ENCODE measurements at places on chromosomes 2 and 18.

DNA sequence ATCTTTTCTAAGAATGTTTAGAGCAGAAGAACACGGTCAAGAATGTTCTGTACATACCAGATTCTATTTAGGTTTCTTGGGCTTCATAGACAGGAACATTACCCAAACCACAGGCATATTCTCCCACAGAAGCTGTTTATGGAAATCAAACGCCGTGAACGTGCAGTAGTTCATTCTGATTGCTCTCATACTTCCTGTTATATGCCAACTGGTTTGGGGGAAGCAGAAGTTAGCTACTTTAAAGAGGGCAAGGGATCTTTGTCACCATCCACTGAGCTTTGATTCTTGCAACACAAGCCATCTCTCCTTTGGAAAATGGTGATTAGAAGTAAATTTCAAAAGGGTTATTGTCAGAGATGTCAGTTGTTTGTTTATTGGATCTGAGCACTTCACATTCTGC lies 182.2 kb upstream of the NRP2 start:
- DNase-seq: no peak

- no peak for DNase-seq
Observed at GRCh38 chr18:42778445-42779042, 336.9 kb downstream of the RIT2 start.

- no peak for DNase-seq
Observed at GRCh38 chr2:16660556-16660955, 5.1 kb downstream of the CYRIA start.

DNA sequence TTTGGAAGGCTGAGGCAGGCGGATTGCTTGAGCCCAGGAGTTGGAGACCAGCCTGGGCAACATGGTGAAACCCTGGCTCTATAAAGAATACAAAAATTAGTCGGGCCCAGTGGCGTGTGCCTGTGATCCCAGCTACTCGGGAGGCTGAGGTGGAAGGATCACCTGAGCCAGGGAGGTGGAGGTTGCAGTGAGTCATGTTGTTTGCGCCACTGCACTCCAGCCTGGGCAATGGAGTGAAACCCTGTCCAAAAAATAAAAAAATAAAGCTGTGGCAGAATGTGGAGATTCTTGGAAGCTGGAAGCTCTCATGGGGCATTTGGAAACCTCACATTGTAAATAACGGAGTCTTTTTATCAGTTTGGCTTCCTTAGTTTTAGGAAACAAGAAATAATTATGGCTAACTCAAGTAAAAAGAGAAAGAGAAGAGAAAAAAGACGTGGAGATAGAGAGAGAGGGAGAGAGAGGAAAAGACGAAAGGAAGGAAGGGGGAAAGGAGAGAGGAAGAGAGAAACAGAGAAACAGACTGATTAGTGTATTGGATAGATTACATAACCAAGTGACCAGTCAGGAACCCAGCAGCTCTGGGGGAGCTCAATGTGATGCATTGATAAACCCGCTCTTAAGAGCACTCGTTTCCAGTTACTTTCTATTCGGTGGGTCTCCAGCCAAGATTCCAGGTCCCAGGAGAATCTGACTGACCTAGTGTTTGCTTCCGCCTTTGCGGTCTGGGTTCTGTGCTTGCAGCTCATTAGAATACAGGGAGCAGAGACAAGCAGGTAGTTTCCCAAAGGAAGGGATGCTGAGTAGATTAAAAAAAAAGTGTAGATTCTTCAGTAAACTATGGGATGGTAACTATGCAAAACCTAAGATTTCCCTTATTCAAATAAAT lies 1.1 kb upstream of the SPAST start:
- no peak for DNase-seq

- DNase-seq: no peak
Observed at GRCh38 chr2:9649261-9649660, 18.5 kb upstream of the YWHAQ start.

- no peak for DNase-seq
Observed at GRCh38 chr2:65071499-65072180, 15.4 kb downstream of the CEP68 start.

Measured in GM12878 (cell line).